ENCODE measurements at places on chromosomes 4 and X.

DNA sequence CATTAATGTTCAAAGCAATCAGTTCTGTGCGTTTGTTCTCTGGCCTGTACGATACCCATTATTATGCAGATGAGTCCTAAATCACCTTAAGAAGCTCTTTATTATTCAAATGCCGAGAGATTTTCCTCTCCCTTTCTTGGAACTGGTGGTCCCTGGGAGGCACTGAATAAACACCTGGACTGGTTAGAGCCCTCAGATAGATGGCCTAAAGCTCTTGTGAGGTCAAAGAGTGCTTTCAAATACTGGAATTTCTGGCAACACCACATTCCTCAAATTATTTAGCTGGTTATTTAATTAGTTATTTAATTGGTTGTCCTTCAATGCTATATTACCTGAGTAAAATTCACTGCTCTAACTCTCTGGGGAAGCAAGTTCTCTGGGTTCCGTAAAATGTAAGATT, 3.0 kb downstream of the ARHGEF38 start:
- DNase-seq: no peak

- no peak for DNase-seq
Measured at GRCh38 chr4:107449611-107450369, 270.2 kb downstream of the PAPSS1 start.

- no peak for DNase-seq
Measured at GRCh38 chr4:164287173-164287572, 466.8 kb upstream of the SMIM31 start.

DNA sequence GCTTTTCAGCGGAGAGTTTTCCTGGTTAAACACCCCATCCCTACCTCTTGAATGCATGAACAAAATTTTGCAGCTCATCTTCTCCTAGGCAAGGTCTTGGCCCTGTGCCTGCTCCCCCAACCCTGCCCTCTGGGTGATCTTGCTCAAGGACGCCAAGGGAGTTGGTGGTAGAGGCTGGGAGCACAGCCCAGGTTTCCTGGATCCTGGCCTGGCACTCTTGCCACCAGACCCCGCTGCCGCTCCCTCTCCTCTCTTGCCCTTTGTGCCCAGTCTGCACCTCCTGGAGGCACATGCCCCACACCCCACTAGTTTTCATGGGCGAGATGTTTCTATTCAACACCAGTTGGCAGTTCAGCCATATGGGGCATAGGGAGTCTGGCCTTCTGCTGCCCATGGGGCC, 37.3 kb downstream of the TSC22D3 start:
- DNase-seq: no peak

- peak; percentile 10 for DNase-seq
Measured at GRCh38 chrX:31038575-31039326, 33.1 kb downstream of the FTHL17 start.

GRCh38 chr4:80082693-80083092, 9.7 kb upstream of the ANTXR2 start:
- no peak for DNase-seq

DNA sequence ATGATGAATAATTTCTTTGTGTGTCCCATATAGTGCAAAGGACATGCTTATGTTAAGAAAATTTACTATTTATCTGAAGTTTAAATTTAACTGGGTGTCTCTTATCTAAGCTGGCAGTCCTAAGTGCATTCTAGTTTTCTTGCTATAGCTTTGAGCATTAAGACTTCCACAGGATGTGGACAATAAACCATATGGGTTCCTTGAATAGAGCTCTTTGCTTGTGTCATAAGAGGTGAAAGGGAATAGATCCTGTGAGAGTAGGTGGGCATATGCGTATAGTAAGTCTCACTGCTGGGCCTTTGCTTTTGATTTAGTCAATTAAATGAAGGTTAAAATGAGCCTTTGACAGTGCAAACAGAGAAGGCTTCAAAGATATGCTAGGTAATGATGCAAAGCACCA, 223.4 kb upstream of the GYPA start:
- no peak for DNase-seq

- peak; percentile 83 for DNase-seq
Measured at GRCh38 chr4:84952004-84952403, 14.5 kb downstream of the WDFY3 start.

GRCh38 chr4:181835348-181835747, 407.9 kb upstream of the TENM3 start:
- no peak for DNase-seq

- DNase-seq: peak; percentile 93
Measured at GRCh38 chr4:147831551-147832171, 99.8 kb downstream of the ARHGAP10 start.

DNA sequence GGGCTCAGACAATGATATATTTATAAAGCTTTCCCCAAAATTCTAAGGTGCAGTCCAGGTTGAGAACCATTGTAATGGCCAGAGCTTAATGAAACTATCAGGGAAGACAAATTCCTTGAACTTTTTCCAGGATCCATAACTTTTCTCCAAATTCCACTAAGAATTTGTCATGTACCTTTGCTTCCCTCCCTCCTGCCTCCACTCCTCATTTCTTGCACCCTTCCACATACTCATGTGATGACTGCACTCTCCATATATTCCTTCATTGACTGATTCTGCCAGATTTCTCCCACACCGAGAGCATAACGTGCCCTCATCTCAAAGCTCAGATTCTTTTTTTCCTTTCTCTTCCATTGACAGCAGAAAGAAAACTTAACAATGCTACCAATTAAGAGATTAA, 20.9 kb upstream of the AMELX start:
- DNase-seq: no peak

DNA sequence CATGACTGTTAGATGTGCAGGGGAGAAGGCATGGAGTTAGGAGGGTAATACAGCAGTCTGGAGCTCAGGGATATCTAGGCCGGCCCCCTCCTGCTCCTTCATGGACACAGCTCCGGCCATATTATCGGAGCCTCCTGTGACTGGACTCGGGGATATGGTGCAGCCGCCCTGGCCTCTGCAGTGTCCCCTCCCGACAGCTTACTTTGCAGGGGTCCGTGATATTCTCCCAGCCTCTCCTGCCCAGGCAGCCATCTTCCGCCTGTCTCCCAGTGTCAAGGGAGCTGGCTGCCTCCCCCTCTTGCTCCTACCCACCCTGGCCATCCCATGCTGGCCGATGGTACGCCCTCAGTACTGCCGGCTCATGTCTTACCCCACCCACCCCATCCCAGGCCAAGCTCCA, 19.9 kb upstream of the RNF4 start:
- no peak for DNase-seq

GRCh38 chr4:48899432-48899749, 7.2 kb downstream of the OCIAD2 start:
- DNase-seq: no peak

- DNase-seq: peak; percentile 59
Measured at GRCh38 chr4:10619220-10619619, 65.3 kb downstream of the CLNK start.

DNA sequence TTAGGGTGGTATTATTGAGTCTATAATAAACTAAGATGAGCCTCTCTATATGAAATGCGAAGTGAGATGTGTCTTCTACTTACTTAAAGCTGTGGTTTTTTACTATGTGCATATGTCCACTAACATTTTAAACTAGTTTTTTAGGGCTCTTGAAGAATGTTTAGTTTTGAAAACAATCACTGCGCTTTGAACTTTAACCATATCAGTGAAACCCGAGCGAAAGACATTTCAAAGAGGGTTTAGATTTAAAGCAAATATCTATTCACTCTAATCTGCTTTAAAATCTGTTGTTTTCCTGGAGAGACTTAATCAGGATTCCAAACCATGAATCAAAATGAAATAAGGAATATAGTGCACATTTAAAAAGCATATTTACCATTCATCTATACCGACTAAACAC, 24.8 kb upstream of the SLC7A11 start:
- no peak for DNase-seq

- DNase-seq: peak; percentile 51
Measured at GRCh38 chr4:112098841-112099530, 46.3 kb upstream of the FAM241A start.

GRCh38 chrX:25020391-25020904, 4.7 kb upstream of the ARX start:
- no peak for DNase-seq

DNA sequence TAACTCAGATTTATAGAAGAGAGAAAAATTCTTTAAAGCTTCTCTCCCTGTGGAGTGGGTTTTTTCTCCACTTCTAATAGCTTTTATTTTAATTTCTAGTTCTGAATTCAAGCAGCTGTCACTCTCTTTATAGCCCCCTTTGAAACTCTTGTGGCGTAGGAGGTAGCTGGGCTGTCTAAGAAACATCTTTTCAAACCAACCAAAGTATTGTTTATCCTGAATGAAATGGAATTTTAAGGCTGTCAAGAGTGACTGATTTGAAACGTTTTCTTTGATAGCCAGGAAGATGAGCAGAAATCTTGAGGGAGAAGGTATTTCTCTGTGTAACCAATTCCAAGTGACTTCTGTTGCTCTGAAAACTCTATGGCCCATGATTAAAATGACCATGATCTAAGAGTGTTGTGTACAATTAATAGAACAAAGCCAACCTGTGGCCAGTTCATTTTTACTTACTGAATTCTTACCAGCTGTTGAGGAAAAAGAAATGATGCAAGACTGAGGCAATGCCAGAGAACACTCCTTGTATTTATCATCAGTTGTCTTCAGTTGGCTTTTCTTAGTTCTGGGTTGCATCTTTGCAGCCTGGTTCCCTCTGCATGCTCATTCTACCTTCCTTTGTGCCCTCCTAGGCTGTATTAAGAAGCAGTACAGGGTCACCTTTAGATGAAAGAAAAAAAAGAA, 298.4 kb downstream of the ARHGAP10 start:
- peak; percentile 63 for DNase-seq

- DNase-seq: no peak
Measured at GRCh38 chr4:3852309-3852708, 86.1 kb downstream of the ADRA2C start.

DNA sequence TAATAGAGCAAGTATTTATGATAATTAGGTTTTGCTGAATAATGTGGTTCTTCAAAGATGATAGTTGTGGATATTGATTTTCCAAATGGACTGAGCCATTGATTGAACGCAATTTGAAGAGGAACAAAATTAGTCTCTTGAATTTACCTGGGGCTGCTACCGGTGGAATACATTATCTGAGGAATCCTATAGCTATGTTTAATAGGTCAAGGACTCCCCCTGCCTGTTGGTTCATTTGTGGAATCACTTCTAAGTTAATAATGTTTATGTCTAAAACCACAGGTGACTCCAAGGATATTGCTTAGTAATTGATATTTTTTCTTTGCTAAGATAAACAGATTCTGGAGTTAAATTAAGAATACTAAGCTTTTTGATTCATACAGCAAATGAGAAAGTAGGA, 576.0 kb upstream of the PABPC4L start:
- peak; percentile 7 for DNase-seq

Data from LHCN-M2 (cell line).